GM10248 (cell line): ENCODE measurements at places on chromosomes 7 and 10.
A peak's percentile ranks its signal among the peaks of the same experiment; 100 is the strongest.

DNA sequence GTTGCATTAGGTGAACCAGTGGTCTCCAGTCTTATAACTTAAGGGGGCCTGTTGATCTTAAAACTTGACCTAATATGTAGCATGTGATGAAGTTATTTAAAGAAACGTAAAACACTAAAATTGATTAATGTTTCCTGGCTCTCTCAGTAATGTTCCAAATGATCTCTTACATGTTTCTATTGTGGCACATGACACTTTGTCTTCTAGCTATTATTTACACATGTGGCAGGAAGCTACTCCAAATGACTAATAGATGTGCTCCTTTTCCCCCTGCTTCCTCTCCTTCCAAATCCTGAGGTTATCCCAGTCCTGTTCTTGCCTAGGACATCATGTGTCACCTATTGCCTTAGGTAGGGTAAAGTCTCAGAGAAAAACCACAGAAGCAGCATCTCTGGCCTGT lies 89.4 kb downstream of the FAS start:
- no peak for DNase-seq

DNA sequence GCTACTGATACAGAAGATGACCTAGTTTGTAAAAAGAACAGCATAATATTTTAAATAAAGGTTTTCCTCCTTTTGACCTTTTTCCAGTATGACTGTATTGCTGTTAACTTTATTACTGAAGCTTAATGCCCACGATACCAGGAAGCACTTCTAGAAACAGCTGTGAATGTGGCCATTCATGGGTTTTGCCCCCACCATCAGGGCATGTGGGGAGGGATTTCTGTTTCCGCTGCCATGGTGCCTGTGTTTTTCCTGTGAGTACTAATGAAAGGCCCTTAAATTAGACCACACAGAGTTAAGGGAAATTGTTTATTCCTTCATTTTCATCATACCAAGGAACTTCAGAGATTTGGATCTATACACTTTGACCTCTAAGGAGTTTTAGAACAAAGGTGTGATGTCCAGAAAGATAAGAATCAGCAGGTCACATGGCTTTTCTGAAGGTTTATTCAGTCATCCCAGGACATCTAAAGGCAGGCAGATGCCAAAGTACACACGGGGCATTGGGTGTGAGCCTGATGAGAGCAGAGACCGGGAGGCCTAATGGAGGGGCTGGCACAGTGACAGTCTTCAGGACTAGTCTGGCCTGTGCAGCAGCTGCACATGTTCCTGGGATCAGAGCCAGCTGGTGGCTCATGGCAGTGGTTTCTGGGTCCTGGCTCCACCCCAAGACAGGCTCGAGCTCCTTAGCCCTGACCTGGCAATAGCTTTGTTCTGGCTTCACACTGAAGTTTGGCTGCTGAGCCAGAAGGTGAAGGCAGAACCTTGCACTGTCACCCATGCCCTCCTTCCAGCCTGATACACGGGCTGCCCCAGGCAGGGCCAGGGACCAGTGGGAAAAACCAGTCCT lies 190.9 kb downstream of the REEP3 start:
- DNase-seq, result no peak

DNA sequence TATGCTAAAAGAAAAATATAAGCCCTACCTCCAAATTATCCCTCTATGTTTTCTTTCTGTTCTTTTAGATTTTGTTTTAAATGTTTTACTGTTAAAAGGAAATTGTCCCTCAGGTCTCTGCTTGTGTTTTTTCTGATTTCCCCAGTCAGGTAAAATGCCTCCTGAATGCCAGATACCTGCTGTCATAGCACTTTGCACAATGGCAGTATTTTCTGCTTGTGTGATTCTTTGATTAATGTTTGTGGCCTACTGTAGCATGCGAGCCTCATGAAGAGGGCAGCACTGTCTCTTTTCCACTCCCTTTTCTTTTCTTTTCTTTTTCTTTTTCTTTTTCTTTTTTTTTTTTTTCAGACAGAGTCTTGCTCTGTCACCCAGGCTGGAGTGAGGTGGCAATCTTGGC lies 71.2 kb downstream of the TEX36 start:
- DNase-seq, result no peak

DNA sequence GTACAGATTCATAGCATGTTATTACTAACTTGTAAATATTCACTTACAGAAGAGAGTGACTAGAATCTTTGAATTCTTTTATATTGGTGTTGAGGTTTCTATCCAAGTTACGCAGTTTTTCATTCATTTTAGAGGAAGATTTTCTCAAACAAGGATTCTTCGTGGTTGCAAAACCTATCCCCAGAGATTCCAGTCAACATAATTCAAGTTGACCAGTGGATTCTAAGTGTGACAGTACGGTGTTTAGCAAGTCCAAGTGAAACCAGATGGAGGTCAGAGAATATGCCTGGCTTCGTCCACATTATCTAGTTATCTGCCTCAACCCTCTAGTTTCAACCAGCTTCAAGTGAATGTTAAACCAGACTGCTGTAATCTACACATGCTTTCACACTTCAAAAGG lies 131.9 kb downstream of the SDK1 start:
- no peak for DNase-seq

DNA sequence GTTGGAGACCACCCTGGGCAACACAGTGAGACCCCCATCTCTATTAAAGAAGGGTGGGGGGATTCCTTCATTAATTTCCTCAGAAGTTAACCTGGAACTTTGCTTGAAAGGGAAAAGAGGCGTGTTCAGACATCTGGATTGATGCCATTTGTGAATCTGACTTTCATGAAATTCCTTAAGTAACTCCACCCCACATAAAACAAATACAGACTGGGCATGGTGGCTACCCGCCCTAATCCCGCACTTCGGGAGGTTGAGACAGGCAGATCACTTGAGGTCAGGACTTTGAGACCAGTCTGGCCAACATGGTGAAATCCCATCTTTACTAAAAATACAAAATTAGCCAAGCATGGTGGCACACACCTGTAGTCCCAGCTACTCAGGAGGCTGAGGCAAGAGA lies 75.0 kb downstream of the EEPD1 start:
- no peak for DNase-seq

- DNase-seq, result peak; percentile 14
These were observed 938 bp upstream of the CADPS2 start for GRCh38 chr7:122887198-122887597.

GRCh38 chr10:123480845-123481244 lies 185.3 kb upstream of the GPR26 start:
- no peak for DNase-seq

GRCh38 chr10:43943119-43943817 lies 294.6 kb upstream of the ZNF32 start:
- no peak for DNase-seq

GRCh38 chr10:49608166-49609005 lies 1.7 kb upstream of the SLC18A3 start:
- DNase-seq, result no peak

DNA sequence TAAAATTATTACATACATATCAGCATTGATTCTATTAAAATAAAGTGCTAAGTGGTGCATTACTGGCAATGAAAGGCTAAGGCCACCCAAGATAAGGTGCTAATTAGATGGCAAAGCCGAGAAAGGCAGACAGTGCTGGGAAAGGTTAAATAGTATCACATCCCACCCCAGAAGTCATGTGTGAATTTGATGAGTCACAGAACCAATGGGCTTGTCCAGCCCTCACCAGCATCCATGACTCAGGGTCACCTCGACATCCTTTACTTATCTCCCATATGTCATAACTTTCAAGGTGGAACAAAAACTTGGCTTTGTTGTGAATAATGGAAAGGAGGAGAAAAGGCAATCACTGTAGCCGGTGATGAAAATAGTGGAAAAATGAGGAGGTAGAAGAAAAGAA lies 459.1 kb downstream of the PLXNA4 start:
- DNase-seq, result no peak
